Non-pigmented ciliary epithelial cell (primary cell): ENCODE measurements at places on chromosomes 12 and 14.
A peak's percentile ranks its signal among the peaks of the same experiment; 100 is the strongest.

GRCh38 chr12:121560392-121561008 is 20.3 kb downstream of the KDM2B start:
- DNase-seq = no peak

DNA sequence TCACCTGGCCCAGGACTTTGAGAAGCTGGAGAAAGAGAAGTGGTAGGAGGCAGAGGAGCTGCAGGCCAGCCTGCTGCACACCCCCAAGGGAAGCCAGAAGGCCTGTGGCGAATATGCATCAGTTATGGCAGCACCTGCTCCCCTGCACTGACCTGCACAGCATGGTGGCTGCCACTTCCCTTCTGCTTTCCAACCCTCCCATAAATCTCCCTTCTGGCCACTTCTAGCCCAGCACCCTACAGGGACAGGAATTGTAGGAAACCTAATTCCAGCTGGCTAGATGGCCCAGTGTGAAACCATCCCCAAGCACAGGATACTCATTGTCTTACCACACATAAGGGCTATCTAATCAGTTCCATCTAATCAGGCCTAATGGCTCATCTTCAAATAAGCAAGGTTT is 136.3 kb downstream of the TBX3 start:
- no peak for DNase-seq

DNA sequence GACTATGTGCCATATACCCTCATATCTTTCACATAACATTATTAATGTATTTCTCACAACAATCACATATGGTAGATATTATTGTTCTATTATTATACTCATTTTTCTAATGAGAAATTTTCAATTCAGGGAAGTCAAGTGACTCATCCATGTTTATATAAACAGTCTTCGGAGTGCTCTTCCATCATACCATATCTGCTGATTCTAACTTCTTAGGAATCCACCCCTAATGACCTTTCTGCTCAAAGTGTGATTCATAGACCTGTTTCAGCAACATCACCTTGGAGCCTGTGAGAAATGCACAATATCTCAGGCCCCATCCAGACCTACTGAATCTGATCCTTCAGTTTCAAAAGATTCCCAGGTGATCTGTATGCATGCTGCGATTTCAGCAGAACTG is 39.8 kb upstream of the OVCH1 start:
- DNase-seq = peak; percentile 37

DNA sequence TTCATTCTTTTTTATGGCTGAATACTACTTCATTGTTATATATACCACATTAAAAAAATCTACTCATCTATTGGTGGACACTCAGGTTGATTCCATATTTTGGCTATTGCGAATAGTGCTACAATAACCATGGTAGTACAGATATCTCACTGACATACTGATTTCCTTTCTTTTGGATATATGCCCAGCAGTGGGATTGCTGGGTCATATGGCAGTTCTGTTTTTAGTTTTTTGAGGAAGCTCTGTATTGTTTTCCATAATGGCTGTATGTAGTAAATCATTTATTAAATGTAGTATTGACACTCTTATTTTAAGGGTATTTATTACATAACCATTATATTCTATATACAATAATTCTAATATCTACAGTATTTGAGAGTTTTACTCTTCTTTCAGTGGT is 43.7 kb downstream of the PTCSC3 start:
- no peak for DNase-seq

GRCh38 chr14:61399365-61399764 is 78.0 kb downstream of the PRKCH start:
- no peak for DNase-seq
